ENCODE measurements at places on chromosomes 11 and 22.

DNA sequence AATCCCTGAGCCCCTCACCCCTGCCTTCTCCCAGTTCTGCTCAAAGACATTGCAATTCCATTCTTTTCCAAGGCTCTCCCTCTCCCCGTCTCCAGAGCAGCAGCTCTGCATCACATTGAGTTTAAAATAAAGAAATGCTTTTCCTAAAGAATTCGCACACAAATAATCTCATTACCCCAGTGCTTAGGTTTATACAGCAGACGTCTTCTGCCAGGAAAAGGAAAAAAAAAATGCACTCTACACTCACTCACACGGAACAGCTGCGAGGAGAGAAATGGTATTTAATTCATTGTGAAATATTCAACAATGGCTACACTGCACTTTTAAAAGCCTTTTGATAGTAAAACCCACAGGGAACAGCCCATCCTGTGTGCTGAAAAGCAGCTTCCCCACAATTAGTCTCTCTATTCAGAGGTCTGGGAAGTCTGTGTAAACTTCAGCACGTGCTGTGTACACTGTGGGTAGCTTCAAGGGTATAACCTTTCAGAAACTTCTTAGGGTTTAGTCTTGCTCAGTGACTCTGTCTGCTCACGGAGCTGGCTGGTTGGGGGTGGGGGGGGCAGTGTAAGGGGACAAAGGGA is 42.8 kb downstream of the ETS1 start:
- DNase-seq, result no peak

DNA sequence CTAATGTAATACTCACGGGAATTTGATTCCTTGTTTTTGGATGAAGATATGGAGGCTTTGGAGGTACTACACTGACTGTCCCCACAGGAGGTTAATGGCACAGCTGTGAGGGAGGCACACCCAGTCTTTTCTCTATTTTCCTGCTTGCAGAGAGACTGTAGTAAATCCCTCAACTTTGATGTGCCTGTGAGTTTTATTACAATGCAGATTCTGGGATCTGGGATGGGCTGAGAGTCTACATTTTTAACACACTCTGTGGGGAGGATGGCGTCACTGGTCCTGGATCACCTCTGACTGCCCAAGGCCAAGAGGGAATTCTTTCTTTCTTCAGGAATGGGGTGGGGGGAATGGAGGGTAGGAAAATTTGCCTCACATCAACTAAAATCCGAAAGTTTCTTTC is 80.2 kb upstream of the NTM start:
- no peak for DNase-seq

DNA sequence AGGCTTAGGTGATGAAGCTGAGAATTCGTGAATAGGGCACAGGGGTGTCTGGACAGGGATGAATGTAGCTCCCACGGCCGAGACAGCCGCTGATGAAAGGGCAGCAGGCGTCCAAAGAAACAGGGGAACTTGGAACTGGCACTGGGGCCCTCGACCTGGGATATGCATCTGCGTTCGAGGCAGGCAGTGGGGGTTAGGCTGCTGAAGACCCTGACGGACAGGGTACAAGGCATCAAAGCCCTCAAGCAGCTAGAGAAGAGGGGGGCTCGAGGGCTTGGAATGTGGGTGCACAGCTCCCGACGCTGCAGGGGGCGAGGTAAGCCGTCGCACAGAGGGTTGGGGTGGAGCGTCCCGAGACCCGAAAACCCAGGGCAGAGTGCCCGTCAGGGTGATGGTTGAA is 6.9 kb upstream of the SYT8 start:
- DNase-seq, result no peak

- no peak for DNase-seq
Observed at GRCh38 chr11:114110952-114111947, 51.7 kb downstream of the ZBTB16 start.

DNA sequence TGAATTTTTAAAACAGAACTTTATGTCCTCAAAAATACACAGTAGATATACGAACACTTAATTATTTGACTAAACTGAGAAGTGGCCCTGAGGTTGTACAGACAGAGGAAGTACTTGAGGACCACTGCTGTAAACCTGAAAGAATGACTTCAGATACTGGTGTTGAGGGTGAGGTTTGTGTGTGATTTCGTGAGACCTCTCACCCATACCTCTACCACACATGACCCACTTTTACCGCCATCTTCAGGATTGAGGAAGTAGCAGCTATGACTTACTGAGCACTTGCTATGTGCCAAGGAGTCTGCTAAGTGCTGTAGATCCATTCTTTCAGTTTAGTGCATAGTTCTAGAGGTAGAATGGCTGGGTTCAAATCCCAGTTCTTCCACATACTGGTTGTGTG is 21.9 kb downstream of the MMP13 start:
- no peak for DNase-seq

GRCh38 chr11:88313441-88313840 is 24.1 kb downstream of the CTSC start:
- DNase-seq, result no peak

GRCh38 chr11:73359341-73359740 is 16.9 kb upstream of the RELT start:
- no peak for DNase-seq

- no peak for DNase-seq
Observed at GRCh38 chr11:34333787-34334186, 24.0 kb downstream of the ABTB2 start.

DNA sequence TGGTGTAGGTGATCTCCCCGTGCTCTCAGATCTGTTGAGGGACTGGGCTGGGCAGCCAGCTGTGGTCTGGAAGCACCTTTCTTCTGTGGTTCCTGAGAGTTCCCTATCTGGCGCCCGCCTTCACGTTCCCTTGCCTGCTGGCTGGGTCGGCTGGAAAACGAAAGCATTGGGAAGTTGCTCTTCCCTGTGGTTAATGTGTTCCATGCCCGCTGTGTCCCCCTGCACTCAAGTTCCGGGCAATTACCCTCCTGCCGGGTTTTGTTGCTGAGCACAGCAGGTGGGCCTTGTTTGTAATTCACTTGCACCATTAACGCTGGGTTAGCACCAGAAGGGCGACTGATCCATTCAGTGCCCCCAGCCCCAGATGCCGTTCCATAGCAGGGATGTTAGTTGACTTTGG is 134.1 kb downstream of the GRIK4 start:
- DNase-seq, result peak; percentile 38

DNA sequence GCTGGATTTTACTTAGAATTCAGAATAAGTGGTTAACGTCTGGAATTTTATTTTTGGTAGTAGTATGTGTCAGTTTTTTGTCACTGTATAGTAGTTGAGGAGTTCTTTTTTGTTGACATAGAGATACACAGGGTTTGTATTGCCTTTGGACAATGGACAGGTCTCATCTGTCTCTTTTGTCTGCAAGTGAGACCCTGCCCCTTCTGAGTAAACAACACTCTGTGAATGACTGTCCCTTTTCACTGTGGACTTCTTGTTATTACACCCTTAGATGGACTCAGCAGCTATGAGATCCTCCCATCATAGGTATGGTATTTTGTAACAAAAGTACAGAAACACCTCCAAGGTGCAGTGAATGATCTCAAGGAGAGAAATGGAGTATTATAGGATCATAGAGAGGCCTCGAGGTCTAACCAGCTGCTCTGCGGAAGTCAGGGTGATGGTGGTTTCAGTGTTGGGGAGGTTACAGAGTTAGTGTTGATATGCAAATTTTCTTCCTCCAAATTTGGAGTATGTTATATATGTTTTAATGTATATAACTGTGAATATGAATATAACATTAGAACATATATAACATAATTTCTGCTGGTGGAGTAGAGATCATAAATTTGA is 7.8 kb downstream of the PPP6R3 start:
- DNase-seq, result no peak

DNA sequence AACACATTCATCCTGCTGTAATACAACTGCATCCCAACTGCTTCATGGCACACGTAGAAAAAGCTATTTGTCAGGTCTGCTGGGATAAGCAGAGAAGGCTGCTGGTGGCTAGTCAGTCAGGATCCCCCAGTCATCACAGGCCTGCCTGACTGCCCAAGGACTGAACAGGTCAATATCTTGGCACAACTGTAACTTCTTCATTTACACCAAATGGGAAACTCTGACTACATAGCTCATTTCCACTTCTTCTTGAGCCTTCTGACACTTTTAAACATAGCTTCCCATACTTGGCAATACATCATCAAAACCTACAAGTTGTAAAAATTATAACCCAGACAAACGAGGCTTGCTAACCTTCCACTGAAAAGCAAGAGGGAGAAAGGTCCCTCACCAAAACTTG is 2.8 kb downstream of the TMEM9B start:
- DNase-seq, result no peak

DNA sequence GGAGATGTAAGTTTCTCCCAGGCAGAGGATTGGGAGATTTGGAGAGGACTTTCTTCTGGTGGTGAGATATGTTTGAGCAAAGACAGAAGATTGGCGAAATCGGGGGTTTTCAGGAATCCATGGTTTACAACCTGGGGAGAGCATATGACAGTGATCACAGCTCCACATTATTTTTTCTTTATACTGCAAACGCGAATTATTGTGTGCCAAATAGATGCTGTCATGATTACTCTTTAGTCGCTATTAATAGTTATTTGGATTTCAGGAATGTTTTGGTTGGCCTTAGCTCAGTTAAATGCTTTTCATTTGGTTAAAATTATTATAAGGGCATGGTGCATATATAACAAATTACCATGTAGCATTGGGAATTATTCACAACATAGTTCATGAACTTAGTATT is 15.2 kb downstream of the ATXN10 start:
- DNase-seq, result no peak

- no peak for DNase-seq
Observed at GRCh38 chr11:11267312-11267711, 85.7 kb downstream of the CSNK2A3 start.

GRCh38 chr11:102981324-102981910 is 25.9 kb upstream of the MMP13 start:
- DNase-seq, result no peak

DNA sequence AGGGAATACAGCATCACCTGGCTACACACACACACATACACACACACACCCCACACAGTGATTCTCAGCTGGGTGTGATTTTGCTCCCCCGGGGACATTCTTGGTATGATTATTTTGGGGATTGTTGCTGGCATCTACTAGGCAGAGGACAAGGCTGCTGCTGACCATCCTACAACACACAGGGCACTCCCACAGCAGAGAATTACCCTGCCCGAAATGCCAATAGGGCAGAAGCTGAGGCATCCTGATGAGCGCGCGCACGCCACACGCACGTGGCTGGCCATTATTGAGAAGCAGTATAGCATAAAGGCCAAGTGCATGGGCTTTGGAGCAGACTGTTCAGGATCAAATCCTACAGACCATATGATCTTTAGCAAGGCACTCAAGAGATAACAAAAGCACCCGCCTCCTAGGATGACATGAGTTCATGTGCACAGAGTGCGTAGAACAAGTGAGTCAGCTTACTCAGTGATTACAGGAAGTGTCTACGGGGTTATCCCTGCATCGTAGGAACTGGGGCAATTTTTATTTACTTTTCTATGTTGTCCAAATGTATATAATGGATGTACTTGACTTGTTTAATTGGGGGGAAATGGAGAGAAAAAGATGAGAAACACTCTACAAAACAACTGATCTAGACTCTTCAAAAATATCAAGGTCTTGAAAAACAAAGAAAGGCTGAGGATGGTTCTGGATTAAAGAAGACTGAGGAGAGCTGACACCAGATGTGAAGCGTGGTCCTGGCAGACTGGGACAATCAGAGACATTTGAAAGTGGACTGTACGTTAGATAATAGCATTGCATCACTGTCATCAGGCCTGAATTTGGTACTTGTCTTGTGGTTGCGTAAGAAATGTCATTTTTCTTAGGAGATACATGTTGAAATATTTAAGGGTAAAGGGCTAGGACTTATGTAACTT is 7.2 kb upstream of the EHD1 start:
- no peak for DNase-seq

DNA sequence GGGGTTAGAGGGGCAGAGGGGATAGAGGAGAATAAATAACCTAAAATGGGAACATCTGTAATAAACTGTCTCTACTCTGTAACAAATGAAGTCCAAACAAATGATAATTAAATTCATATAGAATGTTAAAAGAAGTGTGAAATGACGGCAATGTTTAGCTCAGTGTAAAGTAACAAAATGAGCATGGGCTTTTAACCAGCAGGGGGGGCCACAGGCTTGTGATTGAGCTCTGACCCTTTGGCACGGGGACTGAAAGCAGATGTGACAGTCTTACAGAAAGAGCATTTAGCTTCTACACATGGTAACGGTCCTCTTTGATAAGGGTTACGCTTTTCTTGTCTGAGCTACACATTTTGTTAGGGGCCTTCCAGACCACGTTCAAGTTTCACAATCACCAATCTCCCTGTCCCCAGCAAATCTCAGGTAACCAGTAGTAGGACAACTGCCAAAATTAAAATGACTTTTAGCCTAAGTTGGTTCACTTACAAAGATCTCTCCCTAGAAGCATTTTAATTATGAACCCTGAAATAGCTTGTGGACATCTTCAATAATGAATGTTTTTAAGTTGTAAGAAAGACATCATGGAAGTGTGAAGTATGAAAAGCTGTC is 262.5 kb downstream of the DCDC1 start:
- peak; percentile 94 for DNase-seq

GRCh38 chr11:87484566-87484965 is 446.8 kb downstream of the TMEM135 start:
- DNase-seq, result no peak

DNA sequence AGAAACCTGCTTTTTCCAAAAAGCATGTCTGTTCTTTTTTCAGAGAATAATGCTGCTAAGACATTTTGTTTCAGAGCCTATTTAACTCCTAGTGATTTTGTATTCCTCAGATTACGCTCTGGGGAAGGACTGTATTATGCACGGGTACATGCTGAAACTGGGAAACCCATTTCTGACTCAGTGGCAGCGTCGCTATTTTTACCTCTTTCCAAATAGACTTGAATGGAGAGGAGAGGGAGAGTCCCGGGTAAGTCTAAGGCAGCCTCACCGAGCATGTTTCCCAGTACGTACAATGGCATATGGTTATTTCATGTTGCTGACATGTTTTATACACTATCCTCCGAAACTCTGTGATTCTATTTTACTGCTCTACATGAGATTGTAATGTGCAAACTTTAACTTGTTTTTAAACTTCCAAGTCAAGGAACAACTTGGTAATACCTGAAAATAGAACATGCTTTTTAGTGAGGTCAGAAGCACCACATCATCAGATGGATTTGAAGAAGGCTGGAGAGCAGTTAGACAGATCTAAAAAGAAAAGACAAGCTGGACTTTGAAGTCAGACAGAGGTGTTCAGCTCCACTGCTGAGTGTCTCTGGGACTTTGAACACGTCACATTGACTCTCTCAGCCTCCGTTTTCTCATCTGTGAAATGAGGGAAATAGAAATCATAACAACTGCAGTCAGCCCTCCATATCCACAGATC is 23.7 kb upstream of the MYO18B start:
- no peak for DNase-seq
